RWPE1 (cell line): ENCODE measurements at places on chromosomes 16 and 17.

DNA sequence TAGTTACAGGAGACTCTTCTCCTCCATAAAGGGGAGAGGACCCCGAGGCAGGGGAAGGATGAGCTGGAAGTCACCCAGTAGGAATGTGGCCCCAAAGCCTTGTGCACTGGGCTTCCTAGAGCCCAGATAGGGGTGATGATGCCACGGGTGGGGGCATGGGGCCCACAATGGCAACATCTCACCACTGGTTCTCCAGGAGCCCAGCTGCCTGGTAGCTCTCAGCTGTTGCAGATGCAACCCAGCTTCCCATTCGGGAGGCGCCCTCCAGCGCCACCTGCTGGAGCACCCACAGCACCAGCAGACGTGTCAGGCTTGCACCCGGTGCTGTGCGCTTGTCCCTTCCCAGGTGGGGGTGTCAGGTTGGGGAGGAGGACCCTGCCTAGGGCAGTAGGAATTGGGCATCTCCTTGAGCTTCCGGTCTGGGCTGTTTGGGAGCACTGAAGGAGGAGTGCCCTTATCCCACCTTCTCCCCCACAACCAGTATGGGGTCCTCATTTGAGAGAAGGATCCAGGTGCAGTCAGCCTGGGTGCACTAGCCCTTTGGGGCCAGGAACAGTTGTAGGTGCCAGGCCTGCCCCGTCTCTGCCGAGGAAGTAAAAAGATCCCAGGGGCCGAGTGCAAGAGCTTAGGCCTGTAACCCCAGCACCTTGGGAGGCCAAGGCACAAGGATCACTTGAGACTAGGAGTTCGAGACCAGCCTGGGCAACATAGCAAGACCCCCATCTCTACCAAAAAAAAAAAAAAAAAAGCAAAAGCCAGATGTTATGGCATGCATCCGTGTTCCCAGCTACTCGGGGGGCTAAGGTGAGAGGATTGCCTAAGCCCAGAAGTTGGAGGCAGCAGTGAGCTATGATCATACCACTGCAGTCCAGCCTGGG, 14.4 kb downstream of the CDIPT start:
- peak; percentile 44 for DNase-seq

DNA sequence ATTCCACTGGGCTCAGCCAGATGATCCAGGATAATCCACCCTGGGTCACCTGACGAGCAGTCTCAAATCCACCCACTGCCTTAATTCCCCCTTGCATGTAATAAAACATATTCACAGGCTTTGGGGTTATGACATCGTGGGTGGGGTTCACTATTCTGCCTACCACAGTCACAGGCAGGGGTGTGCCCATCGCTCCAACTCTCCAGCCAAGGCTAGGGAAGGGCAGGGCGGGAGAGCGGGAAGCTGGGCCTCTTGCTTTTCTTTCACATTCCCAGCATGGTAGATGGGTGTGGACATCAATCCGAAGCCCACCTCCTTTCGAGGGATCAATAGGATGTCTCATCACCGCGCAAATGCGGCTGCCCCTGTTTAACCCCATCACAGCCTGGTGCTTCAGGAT, 12.7 kb upstream of the CD300LD start:
- no peak for DNase-seq

- DNase-seq = no peak
Measured at GRCh38 chr16:87391324-87391949, 699 bp upstream of the MAP1LC3B start.

- DNase-seq = no peak
Measured at GRCh38 chr17:79955691-79956440, 79.8 kb downstream of the TBC1D16 start.

DNA sequence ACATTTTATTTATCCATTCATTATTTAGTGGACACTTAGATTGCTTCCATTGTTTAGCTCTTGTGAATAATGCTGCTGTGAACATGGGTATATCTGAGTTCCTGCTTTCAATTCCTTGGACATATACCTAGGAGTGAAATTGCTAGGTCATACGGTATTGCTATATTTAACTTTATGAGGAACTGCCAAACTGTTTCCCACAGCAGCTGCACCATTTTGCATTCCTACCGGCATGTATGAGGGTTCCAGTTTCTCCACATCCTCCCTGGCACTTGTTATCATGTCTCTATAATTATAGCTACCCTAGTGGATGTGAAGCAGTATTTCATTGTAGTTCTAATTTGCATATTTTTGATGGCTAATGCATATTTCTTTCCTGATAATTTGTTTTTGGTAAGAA, 23.7 kb upstream of the DRG2 start:
- DNase-seq = no peak

DNA sequence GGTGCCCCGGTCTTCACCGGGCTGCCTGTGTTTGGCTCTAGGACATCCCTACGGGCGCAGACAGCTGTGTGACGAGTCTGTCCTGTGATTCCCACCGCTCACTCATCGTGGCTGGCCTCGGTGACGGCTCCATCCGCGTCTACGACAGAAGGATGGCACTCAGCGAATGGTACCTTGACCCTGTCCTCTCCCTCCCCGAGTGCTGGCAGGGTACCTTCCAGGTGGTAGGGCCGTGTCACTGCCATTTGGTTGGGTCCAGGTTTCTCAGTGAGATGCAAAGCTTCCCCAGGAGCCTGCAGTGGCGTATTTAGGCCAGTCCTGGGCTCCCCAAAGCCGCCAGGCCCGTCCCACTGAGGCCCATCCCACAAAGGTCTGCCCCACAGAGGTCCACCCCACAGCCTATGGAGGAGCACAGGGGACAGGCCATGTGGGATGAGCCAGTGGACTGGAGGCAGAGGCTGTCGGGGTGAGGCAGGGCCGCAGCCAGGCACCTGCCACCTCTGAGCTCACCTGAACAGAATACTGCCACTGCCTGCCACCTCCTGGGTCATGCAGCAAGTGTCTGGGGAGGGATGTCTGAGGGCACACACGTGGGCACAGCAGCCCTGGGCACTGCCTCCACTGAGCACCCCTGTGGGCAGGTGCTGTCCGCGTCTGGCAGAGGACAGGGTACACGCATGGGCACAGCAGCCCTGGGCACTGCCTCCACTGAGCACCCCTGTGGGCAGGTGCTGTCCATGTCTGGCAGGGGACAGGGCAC, 31.4 kb upstream of the CHMP6 start:
- DNase-seq = no peak

- no peak for DNase-seq
Measured at GRCh38 chr16:1293921-1294656, 15.3 kb upstream of the UBE2I start.

- DNase-seq = no peak
Measured at GRCh38 chr16:89312194-89312593, 94.7 kb downstream of the ZNF778 start.

GRCh38 chr16:50323335-50324011, 45.3 kb downstream of the BRD7 start:
- peak; percentile 47 for DNase-seq

- peak; percentile 15 for DNase-seq
Measured at GRCh38 chr17:31859487-31860008, 504 bp upstream of the COPRS start.

DNA sequence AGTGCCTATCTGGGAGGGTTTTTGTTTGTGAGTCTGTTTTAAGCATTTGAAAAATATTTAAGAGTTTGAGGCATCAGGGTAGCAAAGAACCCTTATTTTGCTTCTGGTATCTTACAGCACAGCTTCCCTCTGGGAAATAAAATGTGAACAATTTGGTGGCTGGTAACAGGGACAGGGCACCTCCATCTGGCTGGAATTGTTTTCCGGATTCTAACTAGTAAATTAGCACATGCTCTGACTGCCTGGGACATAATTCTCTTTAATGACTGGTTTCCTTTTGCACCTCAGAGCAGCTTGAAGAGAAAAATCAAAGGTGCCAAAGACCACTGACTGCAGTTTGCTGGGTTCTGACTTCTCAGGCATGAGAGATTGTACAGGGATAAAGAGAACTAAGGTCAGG, 469.1 kb downstream of the GRIN2A start:
- DNase-seq = no peak

GRCh38 chr17:30332057-30332542, 1.8 kb downstream of the TMIGD1 start:
- DNase-seq = no peak

GRCh38 chr16:10016752-10017151, 165.5 kb downstream of the GRIN2A start:
- no peak for DNase-seq

GRCh38 chr17:81033535-81034167, 1.3 kb upstream of the BAIAP2 start:
- no peak for DNase-seq

- no peak for DNase-seq
Measured at GRCh38 chr17:76160896-76161528, 20.0 kb upstream of the FOXJ1 start.

- no peak for DNase-seq
Measured at GRCh38 chr17:38544839-38545209, 60.9 kb downstream of the SRCIN1 start.

GRCh38 chr17:76996741-76997694, 128.8 kb downstream of the MGAT5B start:
- DNase-seq = no peak

- DNase-seq = no peak
Measured at GRCh38 chr16:50603206-50604064, 55.2 kb downstream of the NKD1 start.

- peak; percentile 49 for DNase-seq
Measured at GRCh38 chr17:17041018-17041521, 1.2 kb upstream of the MPRIP start.

- DNase-seq = no peak
Measured at GRCh38 chr17:55248077-55248476, 16.7 kb upstream of the HLF start.

DNA sequence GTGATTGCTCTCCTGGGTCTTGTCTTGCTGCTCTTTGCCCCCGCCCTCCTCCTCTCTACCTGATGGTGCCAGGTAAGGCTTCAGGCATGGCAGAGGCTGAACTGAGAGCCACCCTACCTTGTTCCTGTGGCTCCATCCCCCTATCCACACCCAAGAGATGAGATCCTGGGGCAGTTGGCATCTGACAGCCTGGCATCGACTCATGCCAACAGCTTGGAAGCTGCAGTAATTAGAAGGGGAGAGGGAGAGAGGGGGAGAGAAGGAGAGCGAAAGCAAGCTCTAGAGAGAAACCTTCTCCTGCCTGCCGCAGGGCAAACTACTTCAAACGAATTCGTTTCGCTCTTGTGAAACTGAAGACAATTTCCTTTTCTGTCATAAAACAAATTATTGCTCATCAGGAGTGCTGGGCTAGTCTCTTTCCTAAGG, 13.8 kb upstream of the SP6 start:
- DNase-seq = peak; percentile 54

- DNase-seq = no peak
Measured at GRCh38 chr17:19573075-19573474, 39.4 kb downstream of the SLC47A1 start.

GRCh38 chr17:38922538-38923297, 2.7 kb upstream of the LASP1NB start:
- DNase-seq = no peak

- no peak for DNase-seq
Measured at GRCh38 chr16:3830625-3831254, 49.8 kb downstream of the CREBBP start.

GRCh38 chr16:74991593-74992403, 6.9 kb upstream of the WDR59 start:
- DNase-seq = no peak

DNA sequence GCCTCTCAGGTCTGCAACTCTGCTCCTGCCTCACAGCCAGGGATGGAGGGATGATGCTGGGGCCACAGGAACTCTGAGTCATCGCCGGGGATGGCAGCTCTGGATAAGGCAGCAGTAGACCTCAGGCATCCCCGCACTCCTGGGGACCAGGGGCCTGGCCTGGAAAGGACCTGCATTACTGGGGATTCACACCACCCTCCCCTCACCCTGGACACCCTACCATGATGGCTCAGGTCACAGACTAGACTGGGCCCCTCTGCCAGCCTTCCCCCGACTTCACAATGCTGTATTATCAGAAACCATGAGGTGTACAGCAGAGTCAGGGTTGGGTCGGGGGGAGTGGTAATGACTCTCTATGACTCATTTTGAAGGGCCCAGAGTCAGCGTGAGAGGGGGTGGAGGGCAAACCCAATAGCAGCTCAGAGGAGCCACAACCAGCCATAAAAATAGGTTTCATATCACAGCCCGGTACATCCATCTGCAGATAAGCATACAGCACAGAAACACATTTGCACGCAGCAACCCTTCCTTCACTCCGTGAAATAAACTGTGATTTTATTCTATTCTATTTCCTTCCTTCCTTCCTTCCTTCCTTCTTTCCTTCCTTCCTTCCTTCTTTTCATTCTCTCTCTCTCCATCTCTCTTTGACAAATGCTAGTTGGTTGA, 28.8 kb downstream of the DYNLRB2 start:
- peak; percentile 32 for DNase-seq

DNA sequence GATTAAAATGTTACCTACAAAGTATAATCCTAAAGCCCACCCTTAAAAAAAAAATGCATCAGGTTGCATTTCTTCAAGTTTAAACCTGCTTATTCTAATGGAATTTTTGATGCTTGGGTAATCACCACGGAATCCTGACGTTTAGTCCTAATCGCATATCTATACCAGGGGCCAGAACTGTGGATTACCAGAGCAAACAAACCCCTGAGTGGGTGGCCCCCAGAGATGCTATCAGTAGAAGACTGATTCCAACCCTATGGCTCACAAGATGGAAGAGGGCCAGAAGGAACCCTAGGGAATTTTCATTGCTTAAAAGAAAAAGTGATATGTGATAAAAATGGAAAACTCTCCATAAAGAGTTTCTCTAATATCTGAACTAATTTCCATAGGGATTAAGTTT, 152.2 kb upstream of the NOG start:
- DNase-seq = peak; percentile 8

DNA sequence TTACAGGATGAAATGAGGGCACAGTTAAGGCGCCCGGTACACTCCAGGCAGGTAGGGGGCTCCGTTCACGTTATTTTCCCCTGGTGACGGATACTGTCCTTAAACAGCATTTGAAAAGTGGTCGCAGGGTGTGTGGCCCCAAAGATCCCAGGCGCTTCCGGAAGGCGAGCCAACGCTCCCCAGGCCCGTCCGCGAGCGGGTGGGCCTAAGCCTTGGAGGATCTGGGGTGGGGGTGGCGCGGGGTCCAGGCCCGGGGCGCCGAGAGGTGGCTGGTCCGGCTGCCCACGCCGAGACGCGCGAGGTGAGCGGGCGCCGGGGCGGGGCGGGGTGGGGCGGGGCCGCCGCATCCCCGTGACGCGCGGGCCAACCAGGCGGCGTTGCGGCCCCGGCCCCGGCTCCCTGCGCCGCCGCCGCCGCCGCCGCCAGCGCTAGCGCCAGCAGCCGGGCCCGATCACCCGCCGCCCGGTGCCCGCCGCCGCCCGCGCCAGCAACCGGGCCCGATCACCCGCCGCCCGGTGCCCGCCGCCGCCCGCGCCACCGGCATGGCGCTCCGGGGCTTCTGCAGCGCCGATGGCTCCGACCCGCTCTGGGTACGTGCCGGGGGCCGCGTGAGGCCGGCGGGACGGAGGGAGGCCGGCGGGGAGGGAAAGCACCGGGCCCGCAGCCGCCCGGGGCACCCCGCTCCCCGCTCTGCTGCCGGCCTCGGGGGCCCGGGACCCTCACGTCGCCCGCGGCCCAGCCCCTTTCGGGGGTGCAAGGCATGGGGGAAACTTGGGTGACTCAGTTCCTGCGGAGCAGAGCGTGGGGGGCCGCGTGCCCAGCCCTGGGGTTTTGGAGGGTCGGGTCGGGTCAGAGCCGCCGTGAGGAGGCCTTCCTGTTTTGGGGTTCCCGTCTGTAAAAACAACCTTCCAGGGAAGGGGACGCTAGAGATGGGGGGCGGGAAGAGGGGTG, at the start of gene ABCC1:
ABCC1 (plus strand) TSS at position 407 of the 951 bp plus-strand sequence; CDS start at position 543, 136 bp downstream.
- peak; percentile 58 for DNase-seq
